ENCODE measurements at places on chromosomes 16 and 17.

GRCh38 chr16:15950161-15950854, 892 bp downstream of the ABCC1 start:
- DNase-seq, result peak; percentile 16

GRCh38 chr16:16109453-16110110, 113.7 kb downstream of the ABCC6 start:
- DNase-seq, result no peak

GRCh38 chr16:67806428-67807147, at the start of the genes RANBP10 and TSNAXIP1:
Gene RANBP10, minus strand, starts transcription at chr16:67806560. Its CDS starts 24 bp downstream, at chr16:67806536.
Gene TSNAXIP1, plus strand, starts transcription at chr16:67806889. Its CDS starts 261 bp downstream, at chr16:67807150.
- peak; percentile 96 for DNase-seq

- DNase-seq, result no peak
Measured at GRCh38 chr17:49598918-49599317, 23.2 kb downstream of the NXPH3 start.

- no peak for DNase-seq
Measured at GRCh38 chr16:10926867-10927266, 15.4 kb downstream of the DEXI start.

DNA sequence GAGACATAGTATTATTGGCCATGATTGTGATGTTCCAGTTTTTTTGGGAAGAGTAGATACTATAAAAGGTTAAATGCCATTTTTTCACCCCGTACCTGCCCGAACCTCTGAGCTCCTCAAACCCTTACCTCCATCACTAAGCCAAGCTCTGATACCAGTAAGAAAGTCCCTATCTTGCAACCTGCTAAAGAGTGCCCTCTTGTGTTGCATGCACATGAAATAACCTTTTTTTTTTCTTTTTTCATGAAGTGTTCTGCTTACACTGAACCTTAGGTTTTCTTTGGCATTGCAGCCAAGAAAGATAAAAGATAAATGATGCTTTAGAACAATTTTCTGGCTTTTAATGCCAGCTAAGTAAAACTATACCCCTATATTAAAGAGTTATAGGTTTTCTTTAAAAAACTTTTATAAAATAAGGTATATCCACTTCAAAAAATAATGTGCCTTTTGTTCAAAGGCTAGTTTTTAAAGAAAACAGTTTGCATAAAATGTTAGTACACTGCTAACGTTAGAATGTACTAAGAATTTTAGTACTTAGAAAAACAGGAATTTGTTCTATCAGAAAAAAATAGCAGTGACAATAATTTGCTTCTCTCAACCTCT, 295.3 kb upstream of the PMFBP1 start:
- DNase-seq, result no peak

GRCh38 chr17:80220736-80221215, 549 bp downstream of the SLC26A11 start:
- DNase-seq, result no peak

DNA sequence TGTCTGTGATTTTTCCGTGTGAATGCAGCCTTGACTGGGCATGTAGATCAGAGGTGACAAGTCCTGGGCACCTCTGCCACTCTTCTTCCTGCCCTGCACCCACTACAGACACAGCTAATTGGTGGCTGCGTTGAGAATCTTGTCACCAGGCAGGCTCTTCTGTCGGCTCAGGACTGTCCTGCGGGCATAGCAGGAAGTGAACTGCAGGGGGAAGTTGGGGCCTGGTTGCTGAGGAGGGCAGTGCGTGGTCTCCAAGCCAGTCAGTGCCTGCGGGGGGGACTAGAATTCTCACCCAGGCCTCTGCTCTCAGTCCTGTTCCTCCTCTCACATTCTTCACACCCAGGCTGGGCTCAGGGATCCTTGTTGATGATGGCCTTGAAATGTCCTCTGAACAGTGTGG, 50.5 kb downstream of the JPH3 start:
- DNase-seq, result no peak

DNA sequence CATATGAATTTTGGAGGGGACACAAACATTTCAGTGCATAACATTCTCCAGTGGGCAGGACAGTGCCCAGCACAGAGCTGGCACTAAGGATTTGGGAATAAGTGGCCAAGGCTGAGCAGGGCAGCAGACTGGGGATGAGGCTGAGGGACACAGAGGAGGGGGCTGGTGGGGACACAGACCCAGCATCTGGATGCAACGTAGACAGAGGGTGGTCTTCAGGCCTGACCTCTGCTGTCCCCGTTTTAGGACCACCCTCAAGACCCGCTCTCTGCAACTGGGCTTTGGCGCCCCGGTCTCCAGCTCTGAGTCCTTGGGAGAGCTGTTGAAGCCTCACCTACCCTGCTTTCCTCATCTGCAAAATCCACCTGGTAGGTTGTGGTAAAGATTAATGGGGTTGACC, 3.3 kb upstream of the PRSS33 start:
- no peak for DNase-seq

DNA sequence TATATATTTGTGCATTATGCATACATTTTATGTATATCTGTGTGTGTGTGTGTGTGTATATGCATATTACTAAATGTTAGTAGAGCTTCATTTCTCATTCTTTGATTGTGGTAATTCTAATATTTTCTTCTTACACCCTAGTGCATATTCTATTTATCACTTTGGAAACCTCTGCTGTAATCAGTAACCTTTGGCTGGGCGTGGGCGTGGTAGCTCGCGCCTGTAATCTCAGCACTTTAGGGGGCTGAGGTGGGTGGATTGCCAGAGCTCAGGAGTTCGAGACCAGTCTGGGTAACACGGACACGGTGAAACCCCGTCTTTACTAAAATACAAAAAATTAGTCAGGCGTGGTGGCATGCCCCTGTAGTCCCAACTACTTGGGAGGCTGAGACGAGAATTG, 26.9 kb downstream of the CPSF4L start:
- no peak for DNase-seq

DNA sequence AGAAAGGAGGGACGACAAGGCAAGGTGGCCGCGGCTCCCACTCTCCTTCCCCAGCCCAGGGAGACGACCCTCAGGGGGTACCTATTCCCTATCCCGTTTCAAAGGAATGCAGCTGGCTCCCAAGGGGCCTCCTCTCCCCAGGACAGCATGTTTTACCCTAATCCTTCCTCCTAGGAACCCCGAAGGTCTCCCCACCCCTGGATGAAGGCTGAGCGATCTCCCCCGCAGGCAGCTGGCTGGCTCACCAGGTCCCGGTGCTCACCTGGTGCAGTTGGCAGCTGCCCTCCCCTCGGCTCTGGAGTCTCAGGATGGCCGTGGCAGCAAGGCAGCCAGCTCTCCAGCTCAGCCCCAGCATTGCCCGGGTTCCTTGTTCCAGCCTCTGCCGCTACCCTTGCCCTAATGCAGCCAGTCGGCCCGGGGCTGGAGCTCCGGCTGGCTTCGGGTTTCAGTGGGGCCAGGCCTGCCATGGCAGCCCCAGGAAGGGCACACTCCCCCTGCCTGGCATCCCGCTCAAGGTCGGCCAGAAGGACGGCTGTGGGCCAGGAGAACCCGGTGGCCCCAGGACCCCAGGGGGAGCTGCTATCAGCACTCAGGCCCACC, 4.6 kb downstream of the CLUH start:
- no peak for DNase-seq

All from stimulated activated CD8-positive, alpha-beta memory T cell treated with anti-CD3 and anti-CD28 coated beads, Interleukin-7, amount 100 ng/mL, for 4 hours (primary cell).